T-cell (primary cell): ENCODE measurements at places on chromosomes 6 and 20. TPM values are rescaled to one million over a fixed set of nuclear protein-coding genes. Genes with fewer than 3 reads are reported as not detected.

DNA sequence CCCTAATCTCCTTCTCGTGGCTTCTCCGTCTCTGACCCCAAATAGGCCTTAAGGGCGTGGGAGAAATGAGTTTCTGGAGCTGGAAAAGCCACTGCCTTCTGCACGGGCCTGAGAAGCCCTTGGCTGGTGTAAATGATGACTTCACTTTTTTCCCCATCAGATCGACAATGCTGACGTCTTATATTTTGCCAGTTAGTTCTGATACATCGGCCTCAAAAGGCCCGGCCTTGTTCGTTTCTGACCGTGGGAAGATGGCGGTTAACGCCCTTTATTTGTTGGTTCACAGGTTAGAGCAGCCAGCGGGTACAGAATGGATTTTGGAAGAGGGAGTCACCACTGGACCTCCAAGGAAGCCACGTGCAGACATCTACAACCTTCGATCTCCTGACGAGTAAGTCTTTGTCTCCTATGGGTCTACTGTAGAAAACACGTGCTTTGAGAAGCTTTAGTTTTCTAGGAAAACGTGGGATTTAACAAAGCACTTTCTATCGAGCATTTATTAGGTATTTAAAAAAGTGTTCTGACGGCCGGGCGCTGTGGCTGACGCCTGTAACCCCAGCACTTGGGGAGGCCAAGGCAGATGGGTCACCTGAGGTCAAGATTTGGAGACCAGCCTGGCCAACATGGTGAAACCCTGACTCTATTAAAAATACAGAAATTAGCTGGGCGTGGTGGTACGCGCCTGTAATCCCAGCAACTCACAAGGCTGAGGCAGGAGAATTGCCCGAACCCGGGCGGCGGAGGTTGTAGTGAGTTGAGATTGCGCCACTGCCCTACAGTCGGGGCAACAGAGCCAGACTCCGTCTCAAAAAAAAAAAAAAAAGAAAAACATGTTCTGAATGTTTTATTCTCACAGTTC is 1.2 kb upstream of the ZNFX1 start:
- DNase-seq = no peak
- H3K4me3 ChIP-seq = peak overlapping the region; percentile 100
- no peaks in the 10 kb centered on the region for H3K27me3 ChIP-seq
- H3K27ac ChIP-seq = peak overlapping the region; percentile 92
- peaks cover 61% of the 10 kb centered on the region for H3K36me3 ChIP-seq

GRCh38 chr6:150198532-150198931 is 55.7 kb downstream of the PPP1R14C start:
- H3K36me3 ChIP-seq = no peaks in the 10 kb centered on the region
- no peak overlapping the region for H3K27ac ChIP-seq
- H3K4me3 ChIP-seq = no peak overlapping the region
- H3K4me1 ChIP-seq = no peaks in the 10 kb centered on the region
- H3K27me3 ChIP-seq = peaks cover 17% of the 10 kb centered on the region

- no peak overlapping the region for H3K27ac ChIP-seq
- peaks cover 4% of the 10 kb centered on the region for H3K36me3 ChIP-seq
- peaks cover 10% of the 10 kb centered on the region for H3K4me1 ChIP-seq
- no peak for DNase-seq
- H3K27me3 ChIP-seq = no peaks in the 10 kb centered on the region
Observed at GRCh38 chr20:4697189-4697830, 24.4 kb upstream of the PRND start.

DNA sequence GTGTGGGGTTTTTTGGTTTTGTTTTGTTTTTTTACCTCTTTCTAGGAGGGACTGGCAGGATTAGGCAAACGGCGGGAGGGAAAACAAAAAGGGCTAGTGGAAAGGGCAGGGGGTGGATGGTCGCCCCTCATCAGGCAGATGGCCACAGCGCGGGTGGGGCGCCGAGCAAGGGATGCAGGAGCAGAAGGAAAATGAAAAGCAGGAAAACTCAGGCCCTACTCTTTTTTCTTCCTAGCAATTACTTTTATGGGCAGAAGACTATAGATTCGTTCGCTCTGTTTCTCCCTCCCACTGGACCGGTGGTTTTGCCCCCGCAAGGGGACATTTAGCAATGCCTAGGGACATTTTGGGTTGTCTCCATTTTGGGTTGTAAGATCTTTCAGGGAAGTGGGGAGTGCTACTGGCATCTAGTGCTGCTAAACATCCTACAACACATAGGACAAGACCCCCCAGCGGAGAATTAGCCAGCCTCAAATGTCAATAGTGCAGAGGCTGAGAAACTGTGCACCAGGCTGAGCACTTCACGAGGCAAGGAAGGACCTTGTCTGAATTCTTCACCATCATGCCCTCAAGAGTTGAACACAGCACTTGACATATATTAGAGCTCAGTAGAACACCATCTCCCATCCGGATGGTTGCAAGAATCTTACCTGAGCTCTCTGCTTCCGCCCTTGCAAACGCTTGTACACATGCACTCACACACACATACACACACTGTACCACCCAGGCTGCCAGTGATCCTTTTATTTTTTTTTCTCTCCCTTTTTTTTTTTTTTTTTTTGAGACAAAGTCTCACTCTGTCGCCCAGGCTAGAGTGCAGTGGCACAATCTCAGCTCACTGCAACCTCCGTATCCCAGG is 4.8 kb upstream of the ZMYND8 start:
- peaks cover 53% of the 10 kb centered on the region for H3K4me1 ChIP-seq
- DNase-seq = no peak
- H3K27me3 ChIP-seq = no peaks in the 10 kb centered on the region
- H3K4me3 ChIP-seq = no peak overlapping the region
- no peak overlapping the region for H3K27ac ChIP-seq

GRCh38 chr6:88492824-88493223 is 326.7 kb upstream of the CNR1 start:
- DNase-seq = no peak
- H3K4me1 ChIP-seq = no peaks in the 10 kb centered on the region
- peaks cover 2% of the 10 kb centered on the region for H3K27me3 ChIP-seq

DNA sequence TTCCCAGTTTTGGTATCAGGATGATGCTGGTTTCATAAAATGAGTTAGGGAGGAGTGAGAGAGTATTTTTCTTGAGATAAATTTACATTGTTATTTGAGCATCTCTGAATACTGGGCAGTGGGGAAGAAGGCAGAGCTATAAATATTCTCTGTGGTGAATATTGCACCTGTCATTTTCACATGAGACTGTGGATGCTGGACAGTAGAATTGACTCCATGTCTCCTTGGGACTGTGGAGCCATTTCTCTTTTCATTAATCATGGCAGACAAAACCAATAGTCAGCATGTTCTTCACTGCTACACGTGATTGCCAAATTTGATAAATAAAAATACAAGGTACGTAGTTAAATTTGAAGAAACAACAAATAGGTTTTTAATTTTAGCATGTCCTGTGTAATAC is 81.2 kb upstream of the PHACTR1 start:
- no peaks in the 10 kb centered on the region for H3K4me1 ChIP-seq
- H3K27me3 ChIP-seq = no peaks in the 10 kb centered on the region
- H3K36me3 ChIP-seq = no peaks in the 10 kb centered on the region
- H3K27ac ChIP-seq = no peak overlapping the region
- no peak for DNase-seq

GRCh38 chr6:15184441-15184861 is 61.4 kb upstream of the JARID2 start:
- H3K36me3 ChIP-seq = no peaks in the 10 kb centered on the region
- no peaks in the 10 kb centered on the region for H3K27me3 ChIP-seq
- H3K4me3 ChIP-seq = no peak overlapping the region
- peaks cover 4% of the 10 kb centered on the region for H3K4me1 ChIP-seq
- no peak overlapping the region for H3K27ac ChIP-seq
- DNase-seq = peak; percentile 0

DNA sequence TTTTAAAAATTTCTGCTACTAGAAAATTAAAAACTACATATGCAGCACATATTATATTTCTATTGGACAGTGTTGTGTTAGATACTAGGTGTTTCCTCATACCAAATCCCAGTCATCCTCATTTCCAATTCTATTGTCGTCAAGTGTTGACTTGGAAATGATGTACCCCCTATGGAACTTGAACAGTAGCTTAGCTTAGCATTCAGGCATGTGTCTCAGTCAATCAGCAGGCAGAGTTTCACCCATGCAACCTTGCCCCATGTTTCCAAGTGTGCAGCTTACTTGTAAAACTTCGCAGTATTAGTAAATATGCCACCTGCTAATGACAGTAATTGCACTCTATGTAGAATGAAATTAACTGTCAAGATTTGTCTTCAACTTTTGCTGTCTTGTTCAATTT is 59.5 kb downstream of the SAMD3 start:
- no peak for DNase-seq
- peaks cover 13% of the 10 kb centered on the region for H3K36me3 ChIP-seq
- H3K27ac ChIP-seq = no peak overlapping the region
- no peak overlapping the region for H3K4me3 ChIP-seq

GRCh38 chr6:136791296-136792094 is 782 bp downstream of the MAP3K5 start:
- peak overlapping the region; percentile 77 for H3K27ac ChIP-seq
- peak; percentile 22 for DNase-seq
- no peaks in the 10 kb centered on the region for H3K36me3 ChIP-seq
- peaks cover 13% of the 10 kb centered on the region for H3K4me1 ChIP-seq
- peak overlapping the region; percentile 87 for H3K4me3 ChIP-seq

GRCh38 chr20:50541606-50542041 is 31.4 kb downstream of the PTPN1 start:
- no peak overlapping the region for H3K27ac ChIP-seq
- H3K36me3 ChIP-seq = peaks cover 4% of the 10 kb centered on the region
- no peak overlapping the region for H3K4me3 ChIP-seq
- DNase-seq = no peak
- H3K4me1 ChIP-seq = peaks cover 17% of the 10 kb centered on the region
- H3K27me3 ChIP-seq = no peaks in the 10 kb centered on the region

GRCh38 chr6:112409311-112409710 is 62.2 kb downstream of the RFPL4B start:
- H3K27me3 ChIP-seq = peaks cover 3% of the 10 kb centered on the region
- H3K27ac ChIP-seq = no peak overlapping the region
- no peak for DNase-seq
- no peaks in the 10 kb centered on the region for H3K4me1 ChIP-seq
- no peaks in the 10 kb centered on the region for H3K36me3 ChIP-seq

DNA sequence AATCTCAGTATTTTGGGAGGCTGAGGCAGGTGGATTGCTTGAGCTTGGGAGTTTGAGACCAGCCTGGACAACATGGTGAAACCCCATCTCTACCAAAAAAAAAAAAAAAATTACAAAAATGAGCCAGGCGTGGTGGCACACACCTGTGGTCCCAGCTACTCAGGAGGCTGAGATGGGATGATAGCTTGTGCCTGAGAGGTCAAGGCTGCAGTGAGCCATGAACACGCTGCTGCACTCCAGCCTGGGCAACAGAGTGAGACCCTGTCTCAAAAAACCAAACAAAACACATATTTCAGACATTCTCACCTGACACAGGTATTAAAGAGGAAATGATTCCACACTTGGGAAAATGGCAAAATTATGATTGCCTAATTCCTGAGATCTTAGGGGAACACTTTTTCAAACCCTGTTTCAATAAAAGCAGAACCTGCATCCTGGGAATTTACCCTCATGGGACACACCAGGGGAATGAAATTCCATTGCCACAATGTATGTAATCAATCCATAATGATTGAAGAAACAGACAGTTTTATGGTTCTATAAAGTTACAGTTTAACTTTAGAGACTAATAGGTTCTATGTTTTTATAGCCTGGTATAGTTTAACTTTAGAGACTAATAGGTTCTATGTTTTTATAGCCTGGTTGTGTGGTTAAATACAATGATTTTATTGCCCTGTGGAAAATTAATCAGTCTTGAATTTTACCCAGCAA is 29.6 kb upstream of the DNAAF9 start:
- no peak overlapping the region for H3K27ac ChIP-seq
- no peaks in the 10 kb centered on the region for H3K27me3 ChIP-seq
- no peaks in the 10 kb centered on the region for H3K4me1 ChIP-seq

- H3K27me3 ChIP-seq = peaks cover 11% of the 10 kb centered on the region
- H3K4me1 ChIP-seq = peaks cover 23% of the 10 kb centered on the region
- DNase-seq = peak; percentile 12
- H3K27ac ChIP-seq = no peak overlapping the region
Observed at GRCh38 chr6:30884521-30885480, 482 bp downstream of the DDR1 start.

- DNase-seq = peak; percentile 22
- H3K4me3 ChIP-seq = peak overlapping the region; percentile 71
- peaks cover 2% of the 10 kb centered on the region for H3K27me3 ChIP-seq
- H3K4me1 ChIP-seq = peaks cover 14% of the 10 kb centered on the region
- H3K27ac ChIP-seq = no peak overlapping the region
Observed at GRCh38 chr6:26501482-26501986, 1.4 kb downstream of the BTN1A1 start.

DNA sequence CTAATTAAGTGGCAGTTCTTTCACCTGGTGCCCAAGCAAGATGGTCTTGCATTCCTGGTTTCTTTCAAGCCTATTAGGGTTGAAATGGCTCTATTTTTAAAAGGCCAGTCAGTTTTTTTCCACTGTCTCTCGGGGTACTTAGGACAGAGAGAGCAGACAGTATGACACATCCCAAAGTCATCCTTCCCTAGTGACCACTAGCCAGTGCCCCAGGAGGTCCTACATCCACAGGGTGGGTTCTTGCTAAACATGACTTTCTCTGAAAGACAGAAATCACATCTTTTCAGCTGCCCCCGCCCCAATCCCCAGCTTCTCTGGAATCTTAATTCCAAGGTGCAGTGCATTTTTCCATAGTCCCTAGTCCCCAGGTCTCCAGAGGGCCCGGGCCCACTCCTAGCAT is 192.4 kb downstream of the SLC24A3 start:
- no peak for DNase-seq
- H3K27me3 ChIP-seq = no peaks in the 10 kb centered on the region
- H3K4me3 ChIP-seq = no peak overlapping the region
- H3K36me3 ChIP-seq = no peaks in the 10 kb centered on the region
- H3K4me1 ChIP-seq = no peaks in the 10 kb centered on the region
- no peak overlapping the region for H3K27ac ChIP-seq

DNA sequence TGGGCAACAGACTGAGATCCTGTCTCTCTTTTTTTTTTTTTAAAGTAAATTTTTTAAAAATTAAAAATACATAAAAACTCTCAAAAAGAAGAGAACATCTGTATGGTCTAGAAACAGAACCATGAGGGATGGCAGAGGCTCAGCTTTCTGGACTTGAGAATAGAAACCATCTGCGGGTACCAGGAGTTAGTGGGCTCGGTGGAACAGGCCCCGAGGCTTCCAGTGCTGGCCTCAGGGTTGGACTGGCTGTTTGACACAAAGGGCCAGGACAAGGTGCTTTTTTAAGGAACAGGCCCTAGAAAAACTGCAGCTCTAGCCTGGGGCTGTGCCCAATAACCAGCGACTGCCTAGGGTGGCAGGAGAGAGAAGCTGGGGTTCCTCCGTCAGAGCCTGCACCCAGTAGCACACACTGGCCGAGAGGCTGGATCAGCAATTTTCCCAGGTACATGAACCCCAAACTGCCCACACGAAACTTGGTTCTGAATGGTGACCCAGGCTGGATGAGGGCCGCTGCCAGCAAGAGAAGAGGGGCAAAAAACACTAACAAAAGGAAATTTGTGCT is 131.0 kb upstream of the OLIG3 start:
- H3K4me1 ChIP-seq = no peaks in the 10 kb centered on the region
- H3K4me3 ChIP-seq = no peak overlapping the region
- H3K27me3 ChIP-seq = no peaks in the 10 kb centered on the region
- H3K36me3 ChIP-seq = no peaks in the 10 kb centered on the region
- no peak for DNase-seq

SLC22A3 gene
- 0.25 TPM for total RNA-seq

POLH gene
- 14.4 TPM for total RNA-seq

KCNQ5 gene
- total RNA-seq = 5.3 TPM

CST4 gene
- total RNA-seq = not detected

MYCT1 gene
- 0.42 TPM for total RNA-seq

IL17A gene
- not detected for total RNA-seq

KCNK5 gene
- total RNA-seq = 0.65 TPM
